ENCODE measurements at places on chromosomes 7 and 10. TPM values are rescaled to one million over a fixed set of nuclear protein-coding genes. Genes with fewer than 3 reads are reported as not detected.

GRCh38 chr10:98790817-98791216 is 344.1 kb upstream of the HPS1 start:
- DNase-seq, result no peak

- no peak for DNase-seq
Measured at GRCh38 chr7:120131096-120131839, 141.7 kb upstream of the KCND2 start.

DNA sequence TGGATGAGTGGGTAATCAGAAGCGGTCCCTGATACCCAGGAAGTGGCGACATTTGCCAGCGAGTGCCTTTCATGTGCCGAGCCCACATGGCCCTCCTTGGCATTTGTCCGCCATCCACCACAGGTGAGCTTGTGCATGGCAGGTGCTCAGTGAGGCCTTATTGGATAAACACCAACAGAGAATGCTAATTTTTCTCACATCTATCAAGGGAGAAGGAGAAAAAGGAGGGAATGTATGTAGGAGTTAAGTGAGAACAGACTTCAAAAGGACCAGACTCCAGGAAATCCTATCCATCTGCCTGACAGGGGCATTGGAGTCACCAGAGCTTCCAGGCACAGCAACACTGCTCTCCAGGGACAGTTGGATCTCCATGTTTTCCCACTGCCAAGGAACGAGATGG is 143.5 kb upstream of the ZMIZ1 start:
- DNase-seq, result no peak

- no peak for DNase-seq
Measured at GRCh38 chr10:78465431-78465830, 431.8 kb downstream of the RPS24 start.

- DNase-seq, result no peak
Measured at GRCh38 chr7:43490016-43490415, 92.9 kb upstream of the STK17A start.

DNA sequence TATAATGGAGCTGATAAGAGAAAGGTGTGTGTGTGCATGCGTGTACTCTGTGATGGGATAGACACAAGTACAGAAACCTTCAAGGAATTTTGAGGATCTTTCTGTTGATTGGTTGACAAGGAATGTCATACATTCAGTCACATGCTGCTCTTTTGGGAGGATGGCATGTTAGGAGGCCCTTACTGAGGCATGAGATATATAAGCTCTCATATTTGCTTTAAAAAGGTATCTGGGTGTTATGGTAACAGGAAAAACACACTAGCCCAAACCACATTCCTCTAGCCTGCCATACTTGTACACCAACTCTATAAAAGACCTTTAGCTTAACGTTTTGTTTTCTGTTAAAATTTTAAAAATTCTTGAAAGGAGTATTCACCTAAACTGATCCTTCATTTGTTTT is 72.5 kb upstream of the EGFR start:
- DNase-seq, result no peak

DNA sequence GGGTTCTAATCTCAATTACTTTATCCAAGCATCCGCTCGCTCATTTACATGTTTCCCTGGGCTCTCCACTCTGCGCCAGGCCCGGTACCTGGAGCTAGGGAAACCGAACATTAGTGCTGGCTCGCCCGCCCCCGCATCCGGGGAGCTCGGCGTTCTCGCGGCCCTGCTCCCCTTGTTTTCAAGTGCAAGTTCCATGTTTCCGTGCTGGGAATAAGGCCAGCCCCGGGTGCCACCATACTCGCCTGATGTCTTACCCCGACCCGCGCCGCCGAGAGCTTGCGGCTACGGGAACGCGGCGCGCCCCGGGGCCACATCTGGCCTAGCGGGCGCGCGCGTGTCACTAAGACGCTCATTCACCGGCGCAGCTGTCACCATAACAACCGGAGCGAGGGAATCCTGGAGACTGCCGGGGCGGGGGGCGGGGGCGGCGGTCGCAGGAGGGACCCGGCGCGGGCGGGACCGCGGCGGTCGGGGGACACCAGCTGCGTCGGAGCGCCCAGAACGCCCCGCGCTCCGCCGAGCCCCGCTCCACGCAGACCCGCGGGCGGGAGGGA is at the start of gene NEURL1:
NEURL1 (plus strand) TSS at position 344 of the 554 bp plus-strand sequence. CDS start 683 bp downstream, outside the sequence.
- no peak for DNase-seq

DNA sequence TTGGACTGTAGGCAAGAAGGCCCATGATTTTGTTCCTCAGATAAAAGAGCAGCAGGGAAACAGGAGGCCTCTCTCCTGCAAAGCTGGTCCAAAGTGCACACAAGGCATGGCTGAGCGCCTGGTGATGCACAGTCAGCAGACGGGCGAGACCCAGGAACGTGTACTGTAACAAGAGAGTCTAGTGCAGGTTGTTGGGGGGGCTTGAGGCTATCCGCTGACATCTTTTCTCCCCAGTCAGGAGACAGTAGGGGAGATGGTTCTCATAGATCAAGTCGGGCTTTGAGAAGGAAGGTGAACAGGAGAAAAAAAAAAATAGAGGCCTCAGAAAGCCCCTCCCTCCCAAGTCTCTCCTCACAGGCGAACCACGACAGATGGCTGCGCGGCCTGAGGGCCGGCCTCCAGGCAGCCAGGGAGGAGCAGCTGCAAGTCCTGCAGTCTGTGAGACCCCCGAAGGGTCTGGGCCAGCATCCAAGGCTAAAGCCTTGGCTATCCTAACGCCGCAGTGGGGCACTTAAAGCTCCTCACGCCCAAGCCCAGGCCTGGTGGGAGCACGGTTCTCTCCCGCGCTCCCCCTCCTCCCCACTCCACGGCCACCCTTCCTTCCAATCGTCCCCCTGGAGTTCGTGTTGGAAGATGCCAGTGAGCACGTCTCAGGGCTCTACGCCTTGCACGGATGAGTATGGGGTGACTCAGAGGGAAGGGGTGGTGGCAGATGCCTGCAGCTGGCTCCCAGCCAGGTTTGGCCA is 68.3 kb downstream of the PRKAG2 start:
- DNase-seq, result no peak

DNA sequence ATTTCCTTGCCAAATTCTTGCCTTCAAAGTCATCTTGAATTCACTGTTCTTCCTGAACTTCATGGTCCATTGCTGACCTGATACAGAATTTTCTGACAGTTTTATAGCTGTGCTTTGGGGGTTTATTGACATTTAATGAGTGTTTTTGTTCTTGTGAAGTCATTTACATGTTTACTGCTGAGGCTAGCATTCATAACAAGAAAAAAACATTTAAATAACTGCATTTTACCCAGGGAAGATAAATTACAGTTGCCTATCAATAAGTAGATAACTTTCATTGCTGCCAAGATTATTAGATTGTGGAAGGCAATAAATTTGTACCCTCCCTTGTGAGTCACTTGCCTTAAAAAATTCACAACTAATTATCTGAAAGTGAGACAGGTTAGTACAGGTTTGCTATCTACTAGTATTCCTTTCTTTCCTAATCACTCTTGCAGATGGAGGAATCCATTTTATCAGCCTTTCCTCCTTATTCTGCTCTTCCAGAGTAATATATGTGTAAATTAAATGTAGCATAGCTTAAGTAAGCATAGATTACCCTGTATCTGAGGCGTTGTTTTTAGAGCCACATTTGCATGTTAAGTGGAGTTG is 178.4 kb downstream of the EXOC4 start:
- DNase-seq, result no peak

- DNase-seq, result no peak
Measured at GRCh38 chr10:108789336-108789735, 1134.0 kb downstream of the XPNPEP1 start.

DNA sequence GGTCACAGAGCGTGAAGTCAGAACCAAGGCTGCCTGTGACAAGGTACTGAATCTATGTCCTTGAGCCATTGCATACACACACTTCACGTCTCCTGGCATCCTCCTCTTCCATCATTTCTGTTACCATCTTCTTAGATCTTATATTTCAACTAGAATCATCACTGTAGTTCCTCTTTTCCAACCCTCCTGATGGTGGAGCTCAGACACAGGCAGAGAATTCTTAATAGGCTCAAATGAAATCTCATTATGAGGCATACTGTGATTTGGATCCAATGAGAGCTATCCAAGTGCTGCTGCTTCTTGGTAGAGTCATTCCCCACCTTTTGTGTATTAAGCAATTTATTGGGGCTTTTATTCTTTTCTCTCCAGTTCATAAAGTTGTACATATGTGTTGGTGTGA is 113.2 kb downstream of the CALCR start:
- no peak for DNase-seq

GRCh38 chr10:70379581-70380176 is 2.7 kb downstream of the LRRC20 start:
- DNase-seq, result no peak

- DNase-seq, result no peak
Measured at GRCh38 chr7:47580175-47580706, 1.7 kb downstream of the TNS3 start.

GRCh38 chr10:32156031-32156495 is 99.8 kb upstream of the KIF5B start:
- no peak for DNase-seq

DNA sequence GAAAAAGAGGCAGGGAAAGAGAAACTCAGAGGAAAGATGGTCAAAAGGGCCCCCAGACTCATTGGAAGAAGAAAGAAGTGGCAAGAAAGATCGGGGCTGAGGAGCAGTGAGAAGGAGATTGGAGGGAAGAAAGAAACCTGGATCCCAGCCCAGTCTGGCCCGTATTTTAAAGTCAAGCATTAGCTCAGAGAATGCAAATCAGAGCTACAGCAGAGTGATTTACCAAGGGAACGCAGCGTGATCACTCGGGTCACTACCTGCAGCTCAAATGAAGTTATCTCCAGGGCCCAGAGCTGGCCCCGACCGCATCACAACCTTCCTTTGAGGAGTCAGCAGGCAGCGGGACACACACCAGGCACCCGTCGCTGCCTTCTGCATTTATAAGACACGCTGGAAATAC is 72.8 kb downstream of the CARD11 start:
- DNase-seq, result no peak

DNA sequence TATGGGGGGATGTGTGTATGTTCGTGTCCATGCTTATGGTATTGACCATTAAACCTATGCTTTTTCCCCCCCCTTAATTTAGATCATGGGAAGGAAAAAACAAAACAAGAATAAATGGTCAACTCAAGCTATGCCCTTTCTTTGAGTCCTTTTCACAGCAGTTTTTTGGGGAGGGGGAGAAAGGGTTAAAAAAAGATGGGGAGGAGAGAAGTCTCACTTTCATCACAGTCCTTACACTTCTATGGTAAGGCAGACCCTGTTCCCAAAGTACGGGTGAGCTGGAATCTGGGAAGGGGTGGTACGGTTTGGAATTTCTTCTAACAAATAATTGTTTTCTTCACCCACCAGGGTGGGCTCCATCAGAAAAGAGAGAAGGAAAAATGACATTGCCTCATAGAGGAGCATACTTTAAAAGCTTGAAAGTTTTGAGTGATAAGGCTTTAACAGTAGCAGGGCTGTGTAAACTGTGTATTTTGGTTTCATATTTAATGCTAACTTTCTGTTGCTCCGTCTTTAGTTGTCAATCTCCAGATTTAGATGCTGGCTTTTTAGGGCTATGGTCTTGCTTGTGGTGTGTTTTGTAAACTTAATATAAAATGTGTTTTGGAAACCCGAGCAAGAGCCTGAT is 180.1 kb downstream of the TCF7L2 start:
- DNase-seq, result no peak

Gene LRGUK
- not detected for total RNA-seq

Gene KLF14
- total RNA-seq, result 0.35 TPM

Gene SLC39A12
- total RNA-seq, result not detected

Gene OR13A1
- total RNA-seq, result not detected

Gene C10orf88
- total RNA-seq, result 4.1 TPM
